Cerebellar nuclear complex (tissue), 1 donor: ENCODE measurements at places on chromosomes 4 and X.

DNA sequence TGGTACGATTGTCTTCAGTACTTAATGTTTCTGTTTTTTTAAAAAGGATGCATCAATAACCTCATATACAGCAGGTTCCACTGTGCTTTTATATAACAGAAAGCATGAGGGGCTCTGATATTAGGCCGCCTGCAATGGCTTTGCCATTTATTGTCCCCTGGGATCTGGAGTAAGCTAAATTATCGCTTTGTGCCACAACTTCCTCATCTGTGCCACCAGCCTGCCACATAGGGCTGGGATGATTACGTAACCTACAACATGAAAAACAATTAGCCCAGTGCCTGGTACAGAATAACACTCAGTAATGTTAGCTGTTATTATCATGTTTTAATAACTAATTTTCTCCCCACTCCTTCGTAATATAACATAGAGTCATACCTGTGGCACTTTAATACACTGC lies 65.5 kb upstream of the TRIM2 start:
- DNase-seq: no peak

GRCh38 chr4:53902786-53903185 lies 161.6 kb downstream of the CHIC2 start:
- DNase-seq: no peak

DNA sequence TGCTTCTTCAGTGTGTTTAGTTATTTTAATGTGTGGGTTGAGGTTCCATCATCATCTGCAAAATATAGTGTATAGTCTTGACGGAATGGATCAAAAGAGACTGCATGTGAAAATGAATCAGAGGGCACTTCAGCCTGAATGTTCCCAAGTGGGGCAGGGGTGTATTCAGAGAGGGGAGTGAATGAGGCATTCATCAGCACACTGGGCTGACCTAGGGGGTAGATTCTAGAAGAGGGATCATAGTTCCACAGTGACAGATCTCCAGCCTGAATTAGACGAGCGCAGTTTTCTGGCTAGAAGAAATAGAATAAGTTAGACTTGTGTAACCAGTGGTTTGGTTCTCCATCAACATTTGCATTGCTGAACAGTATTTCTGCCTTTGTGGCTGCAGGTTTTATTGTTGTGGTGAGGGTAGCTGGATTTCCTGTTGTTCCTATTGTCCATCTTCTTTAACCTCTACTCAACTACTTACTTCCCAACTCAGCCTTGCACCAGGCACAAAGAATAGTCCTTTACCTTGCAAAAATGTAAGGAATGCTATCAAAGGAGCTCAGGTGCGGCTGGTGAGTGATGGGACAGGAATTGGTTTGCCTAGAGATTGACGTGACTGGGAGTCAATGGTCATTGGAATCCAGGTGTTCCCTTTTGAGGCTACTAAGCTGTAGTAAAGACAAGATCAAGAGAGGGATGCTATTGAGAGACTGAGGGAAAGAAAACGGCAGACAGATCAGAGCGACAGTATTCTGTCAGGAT lies 50.9 kb downstream of the NAP1L5 start:
- DNase-seq: no peak

DNA sequence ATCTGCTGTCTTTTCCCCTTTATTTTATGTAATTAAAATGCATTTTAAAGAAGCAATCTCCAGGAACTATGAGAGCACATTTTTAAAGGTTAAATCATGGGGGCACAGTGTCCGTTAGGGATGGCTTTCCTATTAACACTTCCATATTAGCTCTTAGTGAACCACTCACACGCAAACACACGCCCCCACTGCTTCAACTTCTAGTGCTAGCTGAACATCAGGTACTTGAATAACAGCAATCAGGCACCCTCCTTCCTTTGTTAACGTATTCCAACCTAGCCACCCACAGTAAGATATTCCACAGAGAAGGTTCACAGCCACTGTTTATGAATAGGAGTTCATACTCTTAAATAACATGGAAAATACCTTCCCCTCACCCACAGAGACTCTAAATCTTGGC lies 9.3 kb downstream of the TMEM255A start:
- no peak for DNase-seq

DNA sequence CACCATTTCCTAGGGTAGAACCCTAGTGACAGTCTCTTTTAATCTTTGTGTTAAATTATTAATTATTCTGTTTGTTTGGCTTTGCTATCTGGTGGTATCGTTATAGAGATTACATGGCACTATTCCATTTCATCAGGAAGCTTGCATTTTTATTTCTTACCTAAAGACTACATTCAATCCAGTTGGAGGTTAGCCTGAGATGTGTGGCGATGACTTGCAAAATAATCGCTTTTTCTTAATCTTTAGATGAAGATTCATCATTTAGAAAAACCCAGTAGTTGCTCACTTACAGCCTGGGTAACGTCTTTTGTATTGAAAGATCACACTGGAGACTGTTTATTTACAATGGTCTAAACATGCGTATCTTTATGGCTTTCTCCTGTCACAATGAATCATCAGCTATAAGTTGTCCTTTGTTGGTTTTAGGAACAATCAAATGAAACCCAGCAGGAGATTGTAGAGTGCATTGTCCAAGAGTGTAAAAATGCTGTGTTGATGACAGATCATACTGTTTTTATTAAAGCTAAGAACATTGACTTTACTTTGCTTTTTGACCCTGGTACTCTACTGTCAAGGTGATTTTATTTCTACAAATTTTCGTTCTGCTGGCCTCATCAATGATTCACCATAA lies 281.7 kb upstream of the PITX2 start:
- DNase-seq: no peak

- DNase-seq: no peak
Observed at GRCh38 chrX:3522101-3522650, 175.7 kb upstream of the MXRA5 start.

DNA sequence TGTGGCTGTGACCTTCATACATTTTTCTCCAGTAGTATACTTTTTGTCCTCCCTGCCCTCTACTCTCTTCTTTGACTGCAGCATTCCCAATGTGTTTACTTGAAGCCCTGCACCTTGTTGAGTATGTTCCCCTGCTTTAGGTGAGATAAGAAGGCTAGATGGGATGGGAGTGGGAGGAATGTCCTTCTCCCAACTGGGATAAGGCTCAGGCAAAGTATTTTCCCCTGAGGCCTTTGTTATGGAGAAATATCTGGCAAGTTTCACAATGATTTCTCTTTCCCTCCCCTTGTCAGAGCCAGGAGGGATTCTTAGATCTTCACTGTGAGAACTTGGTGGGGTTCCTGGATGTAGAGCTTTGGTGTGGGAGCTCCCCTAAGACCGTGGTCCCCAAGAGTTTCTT lies 131.8 kb downstream of the CLCN5 start:
- DNase-seq: no peak

- DNase-seq: no peak
Observed at GRCh38 chr4:169061386-169061785, 51.3 kb upstream of the CBR4 start.

DNA sequence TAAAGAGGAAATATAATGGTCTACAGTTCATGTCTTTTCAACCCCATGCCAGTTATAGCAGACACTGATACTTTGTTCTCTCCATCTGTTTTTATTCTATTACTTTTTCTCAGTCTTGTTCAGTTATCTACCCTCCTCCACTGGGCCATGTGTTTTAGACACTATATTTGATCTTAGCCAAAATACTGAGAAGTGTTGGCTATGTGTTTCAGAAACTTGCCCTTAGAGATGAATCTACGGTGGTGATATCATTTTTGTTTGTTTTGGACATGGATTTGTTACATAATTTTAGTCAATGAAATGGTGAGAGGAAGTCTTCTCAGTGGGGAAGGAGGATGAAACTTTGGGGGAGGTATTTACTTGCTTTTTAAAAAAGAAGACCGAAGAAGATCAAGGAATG lies 211.5 kb upstream of the DDX53 start:
- DNase-seq: no peak

DNA sequence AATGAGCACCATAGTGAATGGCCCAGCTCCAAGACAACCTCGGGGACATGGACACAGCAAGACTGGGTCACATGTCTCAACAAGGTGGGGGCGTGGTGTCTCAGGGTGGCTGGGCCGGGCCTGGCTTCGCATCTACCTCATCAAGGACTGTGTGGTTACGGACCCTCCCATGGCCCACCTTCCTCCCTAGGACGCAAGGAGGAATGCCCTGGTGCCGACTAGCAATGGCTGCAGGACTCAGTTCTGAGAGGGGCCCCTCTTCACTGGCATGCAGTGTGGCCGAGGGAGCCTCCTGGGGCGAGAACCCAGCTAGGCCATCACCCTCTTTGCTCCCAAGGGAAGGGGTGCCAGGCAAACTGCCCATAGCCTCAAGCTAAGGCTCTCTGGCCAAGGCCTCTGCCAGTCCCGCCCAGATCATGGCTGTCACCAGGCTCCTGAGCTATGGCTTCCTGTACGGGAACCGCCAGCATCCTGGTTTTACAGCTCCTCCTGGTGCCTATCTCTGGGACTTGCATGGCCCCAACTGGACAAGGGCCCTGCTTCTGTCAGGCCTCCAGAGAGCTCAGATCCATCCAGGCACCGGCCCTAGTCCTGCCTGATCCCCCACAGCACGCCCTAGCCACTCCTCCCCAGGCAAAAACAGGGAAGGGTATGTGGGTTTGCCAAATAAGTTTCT lies 218.0 kb upstream of the AGTR2 start:
- DNase-seq: no peak

- no peak for DNase-seq
Observed at GRCh38 chr4:37627263-37627662, 58.9 kb downstream of the RELL1 start.

DNA sequence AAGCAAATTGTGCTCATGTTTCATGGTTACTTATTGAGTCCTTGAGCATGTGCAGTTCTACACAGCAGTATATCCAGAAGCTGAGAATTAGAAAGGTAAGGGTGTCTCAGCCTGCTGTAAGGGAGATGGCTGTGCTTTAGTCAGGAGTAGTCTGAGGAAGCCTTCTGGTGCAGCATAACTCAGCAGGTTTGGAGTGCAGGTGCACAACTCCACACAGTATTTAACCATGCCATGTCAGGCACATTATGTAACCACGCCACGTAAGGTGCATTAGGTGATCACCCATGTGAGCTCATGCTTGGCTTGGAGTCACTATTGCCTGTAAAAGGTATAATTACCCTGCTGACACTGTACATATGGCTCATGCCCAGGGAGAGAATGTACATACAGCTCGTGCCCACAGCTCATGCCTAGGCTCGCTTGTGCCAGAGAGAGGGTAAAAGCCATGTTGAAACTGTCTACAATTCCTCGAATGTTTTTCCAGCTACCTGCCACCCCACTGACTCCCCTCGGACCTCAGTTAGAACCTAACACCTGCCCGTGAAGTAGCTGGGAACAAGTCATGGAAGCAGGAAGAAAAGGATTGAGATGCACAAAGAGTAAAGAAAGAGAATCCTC lies 37.8 kb downstream of the UCHL1 start:
- DNase-seq: no peak

DNA sequence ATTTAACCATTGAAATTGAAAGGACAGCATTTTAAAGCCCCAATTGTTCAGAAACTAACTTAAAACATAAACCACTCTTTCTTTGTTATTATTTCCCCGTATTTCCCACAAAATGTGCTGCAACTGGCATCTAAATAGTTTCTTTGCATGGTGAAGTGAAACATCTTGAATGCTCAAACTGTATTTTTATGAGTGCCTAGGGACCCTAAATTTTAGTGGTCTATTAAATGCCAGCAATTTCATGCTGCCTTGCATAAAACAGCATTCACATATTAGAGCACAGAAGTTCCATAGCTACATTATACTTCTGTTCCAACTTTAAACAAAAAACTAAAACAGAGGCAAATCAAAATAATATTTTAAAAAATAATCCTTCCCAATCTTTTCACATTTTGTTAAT lies 5.4 kb downstream of the RAB28 start:
- DNase-seq: no peak

DNA sequence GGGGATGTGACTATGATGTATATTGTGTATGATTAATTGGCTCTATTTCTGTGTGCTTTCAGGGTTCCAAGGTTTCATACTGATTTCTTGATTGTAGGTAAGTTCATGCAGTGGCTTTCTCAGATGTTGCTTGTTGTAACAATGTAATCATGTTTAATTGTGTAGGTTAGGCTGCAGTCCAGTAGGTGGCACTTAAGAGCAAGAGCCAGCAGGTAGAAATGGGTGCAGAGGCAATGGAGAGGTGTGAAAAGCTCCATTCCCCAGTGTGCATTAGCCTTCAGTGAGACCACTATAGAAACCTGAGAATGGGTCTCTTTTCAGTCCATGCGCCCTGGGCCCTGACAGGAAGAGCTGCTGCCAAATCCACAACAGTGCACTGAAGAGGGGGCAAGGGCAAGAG lies 28.2 kb downstream of the DCAF12L2 start:
- no peak for DNase-seq

DNA sequence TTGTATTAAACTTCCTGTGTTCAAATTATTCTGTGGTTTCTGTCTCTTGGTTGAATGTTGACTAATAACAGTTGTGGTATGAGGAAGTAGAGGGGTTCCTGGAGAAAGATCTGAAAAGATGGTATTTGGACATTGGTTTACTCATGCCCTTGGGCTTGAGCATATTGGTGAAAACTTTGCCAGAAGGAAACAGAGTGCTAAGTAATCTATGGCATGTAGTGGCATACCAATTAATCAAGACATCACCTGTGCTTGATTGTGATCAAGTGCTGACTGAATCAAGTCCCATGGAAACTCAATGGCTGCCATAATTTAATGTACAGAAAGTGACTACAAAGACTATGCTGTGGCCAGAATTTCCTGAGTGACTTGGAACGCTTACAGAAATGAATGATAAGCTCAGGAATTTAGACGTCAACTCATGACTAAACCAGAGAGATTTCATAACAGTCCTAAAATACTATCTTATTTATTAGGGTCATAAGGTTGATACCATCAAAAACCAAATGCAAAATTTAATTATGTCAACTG lies 2062.9 kb downstream of the ARAP2 start:
- DNase-seq: no peak

- DNase-seq: no peak
Observed at GRCh38 chrX:36577006-36577405, 431.2 kb upstream of the FAM47C start.

DNA sequence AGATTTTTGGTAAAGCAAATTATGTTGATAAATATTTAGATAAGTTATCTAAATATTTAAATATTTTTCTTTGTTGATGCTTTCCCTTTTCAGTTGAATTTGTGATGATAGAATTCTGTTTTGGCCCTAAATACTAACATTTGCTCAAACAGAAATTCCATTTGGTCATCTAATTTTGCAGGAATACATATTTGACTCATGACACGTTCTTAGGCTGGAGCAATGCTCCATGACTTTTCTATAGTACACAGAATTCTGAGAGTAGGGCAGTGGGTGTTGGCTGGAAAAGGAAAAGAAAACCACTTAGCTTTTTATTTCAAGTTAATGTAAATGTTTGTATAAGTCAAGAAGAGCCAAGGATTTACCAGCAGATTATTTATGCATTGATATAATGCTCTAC lies 58.6 kb upstream of the GK2 start:
- DNase-seq: no peak

GRCh38 chrX:101417981-101418841 lies 10.2 kb downstream of the HNRNPH2 start:
- no peak for DNase-seq

- DNase-seq: no peak
Observed at GRCh38 chr4:40548256-40548655, 81.4 kb downstream of the RBM47 start.

GRCh38 chr4:33998291-33998690 lies 2246.0 kb downstream of the ARAP2 start:
- DNase-seq: no peak

- no peak for DNase-seq
Observed at GRCh38 chrX:16164748-16165147, 2.5 kb upstream of the MAGEB17 start.
